Activated T-cell treated with anti-CD3 and anti-CD28 coated beads for 1 hour (primary cell): ENCODE measurements at places on chromosomes 16 and 17.

GRCh38 chr17:28487881-28488532 lies 14.6 kb downstream of the SLC13A2 start:
- DNase-seq, result no peak

GRCh38 chr17:44672479-44673093 lies 16.3 kb downstream of the MEIOC start:
- DNase-seq, result no peak

DNA sequence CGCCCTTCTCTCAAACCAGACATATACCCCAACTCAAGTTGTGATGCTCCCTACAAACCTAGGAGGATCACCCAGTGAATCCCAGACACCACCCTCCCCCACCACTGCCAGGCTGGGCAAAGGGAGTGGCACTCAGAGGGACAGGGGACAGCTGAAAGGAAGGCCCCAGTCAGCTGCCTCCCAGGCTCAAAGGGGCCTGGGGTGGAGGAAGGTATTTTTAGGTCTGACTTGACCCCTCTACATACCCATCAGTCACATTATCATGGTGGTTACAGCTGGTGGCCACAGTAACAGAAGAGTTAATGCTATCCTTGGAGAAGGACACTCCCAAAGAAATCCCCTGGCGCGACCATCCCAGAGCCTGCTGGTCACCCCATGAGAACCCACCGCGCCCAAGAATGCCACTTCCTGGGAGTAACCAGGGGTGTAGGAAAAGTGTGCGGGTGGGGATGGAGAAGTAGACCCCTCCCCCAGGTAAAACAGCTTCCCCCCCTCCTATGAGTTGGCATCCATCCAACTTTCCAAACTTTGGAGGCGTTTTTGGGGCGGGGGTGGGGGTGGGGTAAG lies 1.1 kb downstream of the CACNB1 start:
- DNase-seq, result no peak

- no peak for DNase-seq
Observed at GRCh38 chr17:63082952-63083351, 116.9 kb downstream of the TANC2 start.

DNA sequence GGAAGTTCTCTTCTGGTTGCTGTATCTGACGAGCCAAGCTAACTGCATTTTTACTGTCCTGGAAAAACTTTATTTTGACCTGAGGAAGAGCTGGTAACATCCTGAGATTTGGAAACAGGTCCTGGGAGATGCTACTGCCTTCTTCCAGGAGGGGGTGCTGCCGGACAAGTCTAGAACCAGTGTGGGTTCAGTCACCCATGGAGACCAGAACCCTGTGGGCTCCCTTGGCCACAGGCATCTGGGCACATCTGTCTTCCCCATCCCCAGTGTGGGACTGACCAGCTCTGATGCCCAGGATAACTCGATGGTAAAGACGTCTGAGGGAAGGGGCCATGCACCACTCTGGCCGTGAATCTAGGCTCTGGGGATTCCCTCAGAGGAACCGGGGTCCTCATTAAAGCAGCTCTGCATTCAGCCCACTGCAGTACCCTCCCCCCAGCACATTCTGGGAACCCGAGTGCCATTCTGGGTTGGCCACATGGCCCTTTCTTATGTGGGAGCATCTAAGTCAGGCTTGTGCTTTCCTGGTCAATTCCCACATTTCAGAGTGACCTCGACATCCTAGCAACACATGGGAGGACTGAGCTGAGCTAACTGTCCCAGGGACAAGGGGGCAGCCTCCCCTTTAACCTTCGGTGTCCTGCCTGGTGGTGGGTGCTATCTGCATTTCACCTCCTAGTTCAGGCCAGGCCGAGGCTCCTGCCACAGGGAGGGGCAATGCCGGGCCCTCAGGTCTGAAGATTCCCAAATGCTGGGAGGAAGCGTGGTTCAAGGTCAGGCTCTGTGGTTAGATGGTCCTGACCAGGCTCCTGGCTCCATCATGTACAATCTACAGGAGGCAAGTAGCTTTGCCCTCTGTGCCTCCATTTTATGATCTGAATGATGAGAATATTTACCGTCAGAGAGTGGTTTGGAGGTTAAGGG lies 6.4 kb downstream of the C16orf86 start:
- DNase-seq, result no peak

DNA sequence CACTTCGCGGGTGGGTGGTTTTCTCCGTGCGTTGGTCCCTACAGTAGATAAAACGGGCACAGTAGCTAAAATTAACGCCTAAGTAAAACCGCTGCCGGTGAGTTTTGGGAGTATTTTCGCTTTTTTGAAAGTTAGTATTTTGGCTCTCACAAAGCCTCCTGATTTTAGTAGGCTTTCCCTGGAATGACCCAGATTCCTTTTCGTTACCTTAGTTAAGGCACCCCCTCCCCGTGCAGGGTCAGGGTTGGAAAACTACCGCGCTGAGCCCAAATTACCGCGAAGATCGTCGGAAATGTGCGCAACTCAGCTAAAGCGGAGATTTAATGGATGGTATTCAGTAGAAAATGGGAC lies 28.3 kb upstream of the ST6GALNAC1 start:
- DNase-seq, result no peak

GRCh38 chr17:43822570-43823190 lies 10.3 kb downstream of the MPP3 start:
- no peak for DNase-seq

- DNase-seq, result no peak
Observed at GRCh38 chr17:47806026-47806912, 15.3 kb downstream of the OSBPL7 start.

- no peak for DNase-seq
Observed at GRCh38 chr17:79949656-79950209, 85.9 kb downstream of the TBC1D16 start.

DNA sequence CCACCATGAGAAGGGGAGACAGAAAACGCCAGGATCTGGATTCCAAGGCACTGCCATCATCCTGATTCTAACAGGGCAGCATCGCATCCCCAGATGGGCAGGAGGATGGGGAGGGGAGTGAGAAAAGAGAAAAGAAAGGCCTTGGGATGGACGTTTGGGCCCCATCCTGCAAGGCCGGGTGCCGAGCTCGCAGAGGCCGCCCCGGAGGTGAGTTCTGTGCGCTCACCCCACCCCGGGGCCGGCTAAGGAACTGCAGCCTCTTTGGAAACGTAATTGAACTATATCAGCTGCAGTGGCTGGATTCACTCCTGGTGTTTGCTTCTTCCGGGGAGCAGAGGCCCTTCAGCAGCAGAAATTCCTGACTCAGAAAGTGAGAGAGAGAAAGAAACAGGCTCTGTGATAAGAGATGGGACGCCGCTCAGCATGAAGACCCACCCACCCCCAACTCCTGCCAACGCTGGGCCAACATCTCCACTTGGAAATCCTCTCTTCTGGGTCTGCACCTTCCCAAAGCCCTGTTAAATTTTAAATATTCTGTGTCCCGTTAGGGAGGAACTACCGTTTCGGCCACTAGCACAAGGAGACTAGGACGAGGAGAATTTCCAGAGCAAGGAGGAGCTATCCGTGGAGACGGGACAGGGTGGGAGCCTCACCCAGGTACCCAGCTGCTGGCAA lies 8.5 kb upstream of the SSTR2 start:
- peak; percentile 49 for DNase-seq
